Mammary epithelial cell (primary cell): ENCODE measurements at places on chromosomes 1 and 21. TPM values are rescaled to one million over a fixed set of nuclear protein-coding genes. Genes with fewer than 3 reads are reported as not detected.

SMPDL3B gene
- 10.8 TPM for total RNA-seq

KIF26B gene
- 2.5 and 9.5 TPM in 2 replicates for total RNA-seq

LRRC53 gene
- total RNA-seq: not detected

CR1 gene
- total RNA-seq: 0.17 TPM

GJA9 gene
- not detected for total RNA-seq

FCN3 gene
- not detected in 2 replicates for total RNA-seq

PRDX1 gene
- 273 TPM for total RNA-seq
